ENCODE measurements at places on chromosomes 7 and 10.
A peak's percentile ranks its signal among the peaks of the same experiment; 100 is the strongest.

DNA sequence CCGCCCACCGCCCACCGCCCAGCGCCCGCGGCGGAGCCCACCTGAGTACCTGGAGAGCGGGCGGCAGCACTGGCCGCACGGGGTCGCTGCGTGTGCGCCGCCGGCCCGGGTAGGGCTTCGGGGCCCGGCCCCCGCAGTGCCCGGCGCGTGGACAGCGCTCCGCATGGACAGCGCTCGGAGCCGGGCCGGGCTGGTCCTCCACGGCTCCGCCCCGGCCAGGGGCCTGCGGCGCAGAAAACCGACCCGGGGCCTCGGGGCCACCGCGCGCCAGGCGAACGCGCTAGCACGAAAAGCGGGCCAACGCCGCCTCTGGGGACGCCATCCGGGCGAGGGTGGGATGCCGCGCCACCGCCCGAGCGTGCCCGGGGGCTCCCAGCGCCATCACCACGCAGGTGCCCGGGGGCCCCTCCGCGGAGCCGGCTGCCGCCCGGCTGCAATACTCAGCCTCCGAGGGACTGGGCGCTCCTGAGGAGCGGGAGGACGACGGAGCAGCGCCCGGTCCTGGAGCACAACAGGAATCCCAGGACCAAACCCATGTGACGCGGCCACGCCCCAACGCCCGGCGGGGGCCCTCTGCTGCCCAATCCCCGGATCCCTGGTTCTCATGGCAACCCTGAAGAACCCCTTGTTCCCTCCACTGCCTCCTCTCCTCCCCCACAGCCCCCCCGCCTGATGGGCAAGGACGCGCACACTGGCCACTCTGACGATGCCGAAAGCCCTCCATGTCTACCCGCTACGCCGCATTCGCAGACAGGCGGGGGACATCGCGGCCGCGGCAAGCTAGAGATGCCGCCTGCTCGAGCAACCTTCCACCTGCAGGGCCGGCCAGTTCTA lies at the start of gene GRB10:
TSS of gene GRB10 (minus strand) at position 522 of the 834 bp plus-strand sequence. CDS start 50,574 bp downstream, outside the sequence.
- no peak for DNase-seq

- DNase-seq = peak; percentile 45
These were observed 52.5 kb downstream of the PROSER2 start for GRCh38 chr10:11875494-11876281.

DNA sequence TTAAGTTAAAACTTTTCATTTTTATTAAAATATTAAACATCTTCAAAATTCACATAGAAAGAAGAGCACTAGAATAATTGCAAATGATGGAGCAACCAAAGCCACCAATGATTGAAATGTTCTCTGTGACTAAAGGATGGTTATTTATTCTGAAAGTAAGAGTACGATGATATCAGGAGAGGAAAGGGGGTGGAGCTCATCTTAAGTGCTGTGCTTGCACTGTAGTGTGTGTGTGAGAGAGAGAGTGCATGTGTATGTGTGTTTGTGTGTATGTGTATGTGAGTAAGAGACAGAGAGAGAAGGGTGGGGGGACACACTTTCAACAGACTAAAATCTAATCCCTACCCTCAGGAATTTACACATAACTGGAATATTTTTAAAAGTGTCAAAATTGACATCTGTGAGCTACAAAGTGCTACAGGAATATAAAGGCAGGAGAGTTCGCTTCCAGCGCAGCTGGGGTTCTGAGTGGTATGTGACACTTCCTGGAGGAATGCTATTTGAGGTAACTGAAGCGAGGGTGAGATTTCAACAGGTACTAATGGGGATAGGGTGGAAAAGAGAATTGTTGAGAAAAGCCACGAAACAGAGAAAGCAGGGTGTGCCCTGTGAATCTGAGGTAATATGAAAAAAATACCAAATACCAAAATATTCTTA lies 57.2 kb upstream of the SMNDC1 start:
- no peak for DNase-seq

DNA sequence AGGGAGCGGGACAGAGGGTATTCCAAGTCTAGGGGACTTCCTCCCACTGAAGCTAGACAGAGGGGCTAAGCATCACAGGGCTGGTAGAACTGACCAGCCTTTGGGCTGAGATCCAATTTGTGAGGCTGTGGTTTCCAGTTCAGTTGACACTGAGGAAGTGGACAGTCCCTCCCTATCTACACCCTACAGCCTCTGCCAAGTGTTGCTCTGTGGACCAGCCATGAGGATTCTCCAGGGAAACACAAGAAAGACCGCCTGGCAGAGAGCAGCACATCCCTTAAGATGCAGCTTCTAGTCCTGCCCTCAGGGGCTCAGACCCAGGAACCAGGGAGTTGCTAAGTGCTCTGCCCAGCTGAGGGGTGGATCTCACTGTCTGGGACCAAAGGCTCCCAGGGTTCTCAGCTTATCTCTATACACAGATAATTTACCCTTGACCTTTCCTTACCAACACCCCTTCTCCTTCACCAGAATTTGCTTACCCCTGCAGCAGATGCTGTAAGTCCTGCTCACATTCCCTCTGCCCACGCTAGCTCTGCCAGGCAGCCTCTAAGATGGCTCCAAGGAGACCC lies 252.0 kb downstream of the SKIDA1 start:
- DNase-seq = no peak

GRCh38 chr7:41999736-42000283 lies 237.2 kb downstream of the GLI3 start:
- no peak for DNase-seq

- no peak for DNase-seq
These were observed 21.9 kb downstream of the TNKS2 start for GRCh38 chr10:91820144-91820543.

DNA sequence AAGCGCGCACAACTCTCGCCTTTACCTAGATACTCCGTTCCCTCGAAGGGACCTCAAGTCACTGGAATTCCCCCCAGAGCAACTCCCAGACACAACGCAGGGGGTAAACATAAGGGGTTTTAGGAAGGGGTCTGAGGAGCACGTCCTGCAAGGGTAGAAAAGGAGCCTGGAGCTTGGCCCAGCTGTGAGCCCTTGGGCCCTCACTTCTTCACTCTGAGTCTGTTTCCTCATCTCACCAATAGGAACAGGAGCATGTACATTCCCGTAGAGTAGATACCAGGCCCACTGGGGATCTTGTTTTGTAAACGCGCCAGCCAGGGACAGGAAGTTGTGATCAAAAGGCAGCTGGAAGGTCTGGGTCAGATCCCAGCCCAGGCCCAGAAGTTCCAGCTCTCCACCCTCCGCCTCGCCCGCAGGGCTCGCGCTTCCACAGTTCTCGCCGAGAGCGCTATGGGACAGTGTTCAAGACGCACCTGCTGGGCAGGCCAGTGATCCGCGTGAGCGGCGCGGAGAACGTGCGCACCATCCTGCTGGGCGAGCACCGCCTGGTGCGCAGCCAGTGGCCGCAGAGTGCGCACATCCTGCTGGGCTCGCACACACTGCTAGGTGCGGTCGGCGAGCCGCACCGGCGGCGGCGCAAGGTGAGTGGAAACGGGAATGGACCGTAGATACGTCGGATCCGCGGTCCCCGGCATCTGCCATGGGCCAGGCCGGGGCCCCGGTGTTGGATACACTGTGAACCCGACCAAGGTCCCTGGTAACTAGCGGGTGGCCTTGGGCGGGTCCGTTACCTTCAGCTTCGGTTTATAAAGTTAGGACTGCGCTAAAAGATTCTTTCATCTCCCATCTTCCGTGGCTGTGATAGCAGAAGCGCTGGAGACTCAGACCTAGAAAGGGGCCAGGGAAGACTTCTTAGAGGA lies 1.3 kb downstream of the CYP26C1 start:
- no peak for DNase-seq

DNA sequence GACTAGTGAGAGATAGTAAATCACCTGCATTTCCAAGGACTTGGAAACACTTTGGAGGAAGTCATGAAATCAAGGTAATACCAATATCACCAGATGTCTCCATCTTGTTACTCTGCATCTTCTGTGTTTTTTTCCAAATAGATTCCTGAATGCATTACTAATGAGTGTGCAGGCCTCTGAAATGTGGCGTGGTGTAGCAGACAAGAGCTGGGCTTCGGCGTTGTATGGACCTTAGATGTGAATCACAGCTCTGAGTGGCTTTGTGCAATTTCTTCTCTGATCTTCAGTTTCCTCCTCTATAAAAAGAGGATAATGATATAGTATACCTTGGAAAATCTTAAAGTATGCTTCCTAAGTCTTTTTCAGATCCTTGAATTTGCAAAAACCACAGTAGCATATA lies 9.6 kb upstream of the MYPN start:
- no peak for DNase-seq

GRCh38 chr7:91690541-91691070 lies 189.9 kb downstream of the MTERF1 start:
- no peak for DNase-seq

GRCh38 chr10:6868036-6868725 lies 288.1 kb upstream of the PRKCQ start:
- no peak for DNase-seq

DNA sequence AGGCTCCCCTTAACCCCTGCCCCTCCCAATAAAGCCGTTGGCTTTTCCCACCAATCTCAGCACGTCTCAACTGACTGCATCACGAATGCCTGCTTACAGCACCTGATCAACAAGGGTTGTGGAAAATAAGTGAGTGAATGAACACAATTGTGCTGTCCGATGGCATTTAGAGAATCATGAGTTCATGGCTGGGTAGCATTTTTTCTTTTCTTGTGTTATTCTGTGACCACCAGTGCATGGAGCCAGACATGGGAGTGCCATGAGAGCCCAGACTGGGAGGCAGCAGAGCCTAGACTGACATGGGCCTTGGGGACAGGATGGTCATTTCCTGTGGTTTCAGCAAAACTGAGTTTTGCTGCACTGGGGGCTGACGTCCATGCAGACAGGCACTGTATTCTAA lies 254.1 kb upstream of the IGFBP3 start:
- no peak for DNase-seq

- no peak for DNase-seq
These were observed 2.8 kb downstream of the HOXA10 start for GRCh38 chr7:27171325-27171636.

GRCh38 chr7:74129887-74130286 lies 44.3 kb upstream of the EIF4H start:
- no peak for DNase-seq

GRCh38 chr7:18177815-18178660 lies 150.4 kb upstream of the PRPS1L1 start:
- no peak for DNase-seq

GRCh38 chr7:155484483-155485399 lies 26.8 kb downstream of the EN2 start:
- DNase-seq = no peak

GRCh38 chr10:34104829-34105572 lies 710.1 kb downstream of the PARD3 start:
- no peak for DNase-seq

- no peak for DNase-seq
These were observed 17.9 kb upstream of the ACSM6 start for GRCh38 chr10:95176101-95176500.

GRCh38 chr7:68720697-68721096 lies 877.6 kb upstream of the AUTS2 start:
- no peak for DNase-seq

DNA sequence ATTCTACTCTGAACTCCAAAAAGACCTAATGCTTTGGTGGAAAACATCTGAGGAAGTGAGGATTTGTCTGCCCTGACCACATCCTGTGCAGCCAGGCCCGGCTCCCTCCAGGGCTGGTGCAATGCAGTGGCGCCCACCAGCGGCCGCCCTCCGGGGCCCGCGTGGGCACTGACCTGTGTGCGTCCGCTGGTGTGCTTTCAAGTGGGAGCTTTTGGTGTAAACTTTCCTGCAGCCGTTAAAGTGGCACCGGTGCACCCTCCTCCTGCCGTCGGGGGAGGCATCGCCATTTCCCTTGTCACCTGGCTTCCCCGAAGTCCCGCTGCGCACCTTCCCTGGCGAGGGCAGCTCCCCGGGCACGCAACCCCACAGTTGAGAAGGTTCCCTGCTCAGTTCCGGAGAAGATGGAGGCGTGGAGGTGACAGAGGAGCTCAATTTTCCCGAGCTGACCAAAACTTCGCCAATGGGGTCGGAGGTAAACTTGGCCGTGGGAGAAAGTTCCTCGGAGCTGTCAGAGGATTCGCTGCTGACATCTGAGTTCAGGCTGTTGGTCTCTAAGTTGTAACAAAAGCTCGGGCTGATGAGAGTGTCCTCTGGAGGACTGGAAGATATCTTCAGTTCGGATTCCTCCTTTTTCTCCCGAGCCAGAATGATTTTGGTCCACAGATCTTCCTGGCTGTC lies 3.4 kb downstream of the KLF6 start:
- DNase-seq = no peak

GRCh38 chr10:2081501-2081900 lies 344.2 kb upstream of the ADARB2 start:
- no peak for DNase-seq

- DNase-seq = no peak
These were observed 230.9 kb downstream of the KLF6 start for GRCh38 chr10:3554121-3554522.

GRCh38 chr7:138097064-138097741 lies 20.9 kb downstream of the AKR1D1 start:
- DNase-seq = no peak

DNA sequence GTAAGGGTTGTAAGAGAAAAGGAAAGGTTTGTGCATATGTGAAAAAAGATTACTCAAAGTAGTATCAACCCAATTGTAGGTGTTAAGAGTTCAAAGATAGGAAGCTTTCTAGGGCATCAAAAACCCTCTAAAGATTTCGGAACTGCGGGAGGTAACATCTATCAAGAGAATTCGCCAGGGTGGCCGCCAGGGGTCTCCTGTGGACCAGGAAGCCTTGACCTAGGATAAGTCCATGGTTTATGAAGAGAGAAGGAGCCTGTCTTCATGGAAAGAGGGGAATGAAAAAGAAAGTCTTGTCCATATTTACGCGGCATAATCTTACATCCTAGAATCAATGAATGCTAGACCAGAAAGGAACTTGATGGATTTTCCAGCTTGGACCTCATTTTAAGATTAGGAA lies 140.7 kb upstream of the CALCR start:
- no peak for DNase-seq

GRCh38 chr10:70274643-70275042 lies 9.2 kb downstream of the NPFFR1 start:
- no peak for DNase-seq

- no peak for DNase-seq
These were observed 408 bp upstream of the MINDY4 start for GRCh38 chr7:30770845-30771173.

GRCh38 chr7:117146511-117146910 lies 176.3 kb downstream of the WNT2 start:
- DNase-seq = no peak

- DNase-seq = no peak
These were observed 61.3 kb downstream of the KIAA1549 start for GRCh38 chr7:138919911-138920310.

- DNase-seq = peak; percentile 45
These were observed 40.0 kb upstream of the SORBS1 start for GRCh38 chr10:95601116-95601719.

DNA sequence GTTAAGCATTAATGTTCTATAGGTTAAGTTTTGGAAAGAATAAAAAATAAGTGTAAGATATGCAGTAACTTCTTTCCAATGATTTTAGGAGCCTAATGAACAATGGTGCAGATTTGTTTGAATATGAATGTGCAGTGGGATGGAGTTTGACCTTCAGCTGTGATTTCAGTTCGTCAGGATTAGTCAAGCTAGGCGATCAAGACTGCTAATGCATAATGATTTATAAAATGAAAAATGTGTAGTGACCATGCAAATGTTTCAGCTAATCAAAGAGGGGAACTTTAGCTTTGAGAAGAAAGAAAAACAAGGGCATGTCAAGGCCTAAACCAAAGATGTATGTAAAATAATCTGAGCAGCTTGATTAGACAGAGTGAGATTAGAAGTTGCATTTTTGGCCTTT lies 208.5 kb downstream of the FOXP2 start:
- no peak for DNase-seq

GRCh38 chr7:104883718-104884452 lies 130.1 kb upstream of the KMT2E start:
- peak; percentile 63 for DNase-seq

Data from GOT3 (cell line).